Fibroblast of skin of right biceps (primary cell): ENCODE measurements at places on chromosomes 16 and 17.

- no peak for DNase-seq
Observed at GRCh38 chr17:4632581-4632920, 8.9 kb downstream of the ALOX15 start.

GRCh38 chr17:36089888-36090836 lies at the start of gene CCL3:
TSS of gene CCL3 (minus strand) at chr17:36090143. CDS start at chr17:36090058, 85 bp downstream.
- DNase-seq, result peak; percentile 2

GRCh38 chr16:561957-562938 lies 2.1 kb downstream of the PRR35 start:
- no peak for DNase-seq

GRCh38 chr17:30796016-30796415 lies 28.5 kb downstream of the CRLF3 start:
- DNase-seq, result no peak
